Spinal cord (tissue), 10 donors: ENCODE measurements at places on chromosomes 12 and 14.
A peak's percentile ranks its signal among the peaks of the same experiment; 100 is the strongest.

DNA sequence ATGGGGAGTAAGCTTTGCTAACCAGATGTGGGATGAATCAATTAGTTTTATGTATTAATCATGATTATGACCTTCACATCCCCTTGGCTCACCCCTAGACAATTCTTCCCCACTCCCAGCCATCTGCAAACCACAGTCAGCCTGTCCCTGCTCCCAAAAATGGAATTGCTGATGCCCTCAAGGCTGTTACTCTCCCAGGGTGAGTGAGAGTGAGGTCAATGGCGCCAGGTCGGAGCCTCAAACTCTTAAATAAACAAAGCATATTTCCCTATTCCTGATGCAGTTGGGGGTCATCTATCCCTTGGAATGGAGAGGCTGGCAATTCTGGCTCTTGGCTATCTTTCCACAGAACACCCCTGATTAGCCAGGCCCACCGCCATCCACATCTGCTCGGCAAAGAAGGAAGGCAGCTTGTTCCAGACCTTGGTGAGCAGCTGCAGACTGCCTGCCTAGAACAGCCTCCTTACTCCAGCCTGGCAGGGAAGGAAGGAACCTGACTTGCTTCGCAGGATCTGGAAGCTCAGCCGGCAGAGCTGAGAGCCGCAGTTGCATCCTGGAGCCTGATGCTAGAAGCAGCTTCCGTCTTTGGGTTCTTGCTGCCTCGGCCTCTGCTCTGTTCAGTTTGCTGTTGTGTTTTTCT, 57.0 kb downstream of the SMUG1 start:
- H3K27ac ChIP-seq: peak overlapping the region; percentile 33
- peaks cover 63% of the 10 kb centered on the region for H3K4me1 ChIP-seq
- H3K36me3 ChIP-seq: peaks cover 14% of the 10 kb centered on the region
- H3K27me3 ChIP-seq: peaks cover 8% of the 10 kb centered on the region
- H3K4me3 ChIP-seq: no peak overlapping the region

- DNase-seq: peak; percentile 80
- no peaks in the 10 kb centered on the region for H3K4me1 ChIP-seq
- H3K4me3 ChIP-seq: no peak overlapping the region
- H3K27ac ChIP-seq: no peak overlapping the region
- H3K27me3 ChIP-seq: peaks cover 2% of the 10 kb centered on the region
These were observed 84.3 kb downstream of the ETNK1 start for GRCh38 chr12:22709292-22709691.

DNA sequence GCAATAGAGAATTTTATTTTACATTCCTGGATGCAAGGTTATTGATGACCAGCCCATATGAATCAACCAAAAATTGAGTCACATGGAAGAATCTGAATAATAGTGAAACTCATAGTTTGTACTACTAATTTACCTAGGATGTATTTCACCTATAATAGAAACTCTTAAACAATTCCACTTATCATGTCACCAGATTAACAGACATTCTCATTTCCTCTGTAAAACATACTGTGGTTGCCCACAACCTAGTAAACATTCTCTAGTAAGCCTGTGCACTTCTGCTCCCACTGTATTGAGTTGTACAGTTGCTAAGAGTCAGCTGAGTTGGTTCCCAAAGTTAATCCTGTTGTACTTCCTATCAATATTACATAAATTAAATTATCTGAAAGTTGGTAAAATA, 196.6 kb upstream of the TMTC1 start:
- H3K4me1 ChIP-seq: no peaks in the 10 kb centered on the region
- no peak overlapping the region for H3K27ac ChIP-seq
- DNase-seq: no peak
- H3K36me3 ChIP-seq: no peaks in the 10 kb centered on the region

GRCh38 chr14:50099335-50099734, 17.0 kb downstream of the VCPKMT start:
- H3K27me3 ChIP-seq: no peaks in the 10 kb centered on the region
- no peaks in the 10 kb centered on the region for H3K4me1 ChIP-seq
- no peaks in the 10 kb centered on the region for H3K36me3 ChIP-seq
- H3K4me3 ChIP-seq: no peak overlapping the region
- no peak for DNase-seq

- H3K36me3 ChIP-seq: no peaks in the 10 kb centered on the region
- H3K27ac ChIP-seq: no peak overlapping the region
- H3K27me3 ChIP-seq: no peaks in the 10 kb centered on the region
- H3K4me1 ChIP-seq: no peaks in the 10 kb centered on the region
These were observed 2.8 kb downstream of the ADAM21 start for GRCh38 chr14:70454731-70455130.

- DNase-seq: peak; percentile 76
- peaks cover 6% of the 10 kb centered on the region for H3K4me1 ChIP-seq
- no peak overlapping the region for H3K27ac ChIP-seq
- no peak overlapping the region for H3K4me3 ChIP-seq
- H3K27me3 ChIP-seq: no peaks in the 10 kb centered on the region
These were observed 1455.6 kb upstream of the TMEM132C start for GRCh38 chr12:126811391-126811790.

- no peaks in the 10 kb centered on the region for H3K27me3 ChIP-seq
- H3K27ac ChIP-seq: no peak overlapping the region
- peaks cover 54% of the 10 kb centered on the region for H3K36me3 ChIP-seq
- no peak overlapping the region for H3K4me3 ChIP-seq
- H3K4me1 ChIP-seq: no peaks in the 10 kb centered on the region
These were observed 33.3 kb downstream of the PPP2R3C start for GRCh38 chr14:35088514-35088913.

DNA sequence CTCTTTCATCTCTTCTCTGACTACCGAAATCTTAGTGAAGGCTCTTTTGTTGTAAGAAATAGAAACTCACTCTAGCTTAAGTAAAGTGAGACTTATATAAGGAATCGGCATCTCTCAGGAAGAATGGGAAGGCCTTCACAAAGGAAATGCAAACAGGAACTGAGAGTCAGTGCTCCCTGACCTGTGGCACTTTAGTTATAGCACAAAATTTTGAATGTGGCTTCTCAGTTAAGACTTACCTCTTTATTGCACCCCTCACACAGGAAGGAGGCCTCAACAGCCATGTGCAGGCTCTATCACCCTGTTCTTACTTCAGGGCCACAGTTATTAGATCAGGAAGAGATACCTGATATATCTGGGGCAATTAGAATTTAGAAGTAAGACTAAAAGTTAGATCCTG, 224.7 kb upstream of the EGLN3 start:
- no peaks in the 10 kb centered on the region for H3K36me3 ChIP-seq
- peaks cover 3% of the 10 kb centered on the region for H3K4me1 ChIP-seq
- H3K27me3 ChIP-seq: no peaks in the 10 kb centered on the region
- H3K27ac ChIP-seq: no peak overlapping the region

- no peak for DNase-seq
- no peaks in the 10 kb centered on the region for H3K27me3 ChIP-seq
- no peak overlapping the region for H3K4me3 ChIP-seq
- no peak overlapping the region for H3K27ac ChIP-seq
These were observed 68.7 kb downstream of the EID3 start for GRCh38 chr12:104372061-104372720.

- peaks cover 13% of the 10 kb centered on the region for H3K4me1 ChIP-seq
- peak overlapping the region; percentile 72 for H3K27ac ChIP-seq
- peaks cover 7% of the 10 kb centered on the region for H3K27me3 ChIP-seq
- peak; percentile 66 for DNase-seq
- no peaks in the 10 kb centered on the region for H3K36me3 ChIP-seq
These were observed 631 bp downstream of the PPM1H start for GRCh38 chr12:62934239-62934798.

- no peak overlapping the region for H3K27ac ChIP-seq
- no peaks in the 10 kb centered on the region for H3K4me1 ChIP-seq
- DNase-seq: no peak
- H3K27me3 ChIP-seq: no peaks in the 10 kb centered on the region
- H3K4me3 ChIP-seq: no peak overlapping the region
These were observed 122.3 kb downstream of the MON2 start for GRCh38 chr12:62588916-62589315.

DNA sequence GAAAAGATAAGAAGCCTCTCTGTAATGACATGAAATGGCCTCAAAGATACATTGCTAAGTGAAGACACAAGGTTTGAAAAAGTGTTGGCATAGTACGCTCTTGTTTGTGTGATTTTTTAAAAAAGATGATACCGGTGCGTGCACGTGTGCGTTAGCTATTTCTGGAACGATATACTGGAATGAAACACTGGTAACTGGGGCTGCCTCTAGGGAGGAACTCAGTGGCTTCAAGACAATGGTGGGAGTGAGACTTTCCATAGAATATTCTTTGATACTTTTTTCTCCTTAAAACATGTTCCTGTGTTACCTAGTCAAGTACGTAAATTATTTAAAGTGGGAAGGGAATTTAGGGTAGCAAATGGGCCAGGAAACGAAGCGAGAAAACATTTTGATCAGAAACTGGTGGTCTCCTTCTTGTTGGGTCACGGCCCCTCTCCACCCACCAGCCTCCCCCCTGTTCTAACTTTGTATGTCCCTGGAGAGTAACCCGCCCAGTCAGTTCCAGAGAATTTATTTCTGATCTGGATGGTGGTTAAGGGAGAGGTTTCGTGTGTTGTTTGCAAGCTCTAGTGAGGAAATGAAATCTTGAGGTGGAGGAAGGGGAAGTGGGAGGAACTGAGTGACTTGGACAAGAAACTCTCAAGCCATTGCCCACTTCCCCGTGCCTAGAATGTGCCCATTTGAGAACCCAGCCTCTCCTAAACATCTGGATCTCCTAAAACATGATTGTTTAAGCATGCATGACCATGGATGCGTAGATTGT, 6.6 kb downstream of the FGF6 start:
- no peaks in the 10 kb centered on the region for H3K36me3 ChIP-seq
- no peak overlapping the region for H3K27ac ChIP-seq
- H3K4me1 ChIP-seq: peaks cover 12% of the 10 kb centered on the region
- H3K4me3 ChIP-seq: no peak overlapping the region

- no peak for DNase-seq
- H3K4me1 ChIP-seq: peaks cover 6% of the 10 kb centered on the region
- H3K27me3 ChIP-seq: peaks cover 8% of the 10 kb centered on the region
- H3K36me3 ChIP-seq: no peaks in the 10 kb centered on the region
- H3K27ac ChIP-seq: no peak overlapping the region
- no peak overlapping the region for H3K4me3 ChIP-seq
These were observed 23.5 kb downstream of the CALCOCO1 start for GRCh38 chr12:53703756-53704155.

GRCh38 chr12:62347922-62348650, 87.9 kb downstream of the USP15 start:
- H3K27ac ChIP-seq: no peak overlapping the region
- no peaks in the 10 kb centered on the region for H3K27me3 ChIP-seq
- peaks cover 15% of the 10 kb centered on the region for H3K36me3 ChIP-seq
- no peak for DNase-seq
- no peaks in the 10 kb centered on the region for H3K4me1 ChIP-seq
- H3K4me3 ChIP-seq: no peak overlapping the region

DNA sequence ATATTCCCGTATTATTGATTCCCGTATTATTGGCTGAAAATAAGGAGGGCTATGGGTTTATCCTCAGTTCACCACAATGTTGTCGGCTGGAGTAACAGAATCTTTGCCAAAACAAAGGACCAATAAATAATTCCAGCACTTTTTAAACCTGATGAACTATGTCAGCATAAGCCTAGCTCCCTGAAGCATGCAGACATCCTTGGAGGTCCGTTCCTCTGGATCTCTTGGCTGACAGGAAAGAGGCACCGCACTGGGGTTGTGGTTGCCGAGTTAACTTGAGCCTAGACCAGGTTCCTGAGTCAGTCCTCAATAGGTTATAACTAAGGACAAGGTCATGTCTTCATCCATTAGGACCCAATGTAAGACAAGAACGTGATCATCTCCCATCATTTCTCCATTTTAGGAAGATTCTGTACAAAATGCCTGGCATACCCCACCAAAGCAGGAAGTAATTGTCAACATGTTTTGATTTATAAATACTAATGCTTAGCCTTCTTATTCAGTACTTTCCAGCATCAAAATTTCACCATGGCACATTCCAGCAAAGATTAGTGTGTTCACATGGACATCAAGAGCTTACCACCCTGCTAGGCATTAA, 36.6 kb downstream of the NID2 start:
- no peak for DNase-seq
- H3K36me3 ChIP-seq: no peaks in the 10 kb centered on the region
- H3K27me3 ChIP-seq: no peaks in the 10 kb centered on the region
- peaks cover 5% of the 10 kb centered on the region for H3K4me1 ChIP-seq
- H3K4me3 ChIP-seq: no peak overlapping the region

DNA sequence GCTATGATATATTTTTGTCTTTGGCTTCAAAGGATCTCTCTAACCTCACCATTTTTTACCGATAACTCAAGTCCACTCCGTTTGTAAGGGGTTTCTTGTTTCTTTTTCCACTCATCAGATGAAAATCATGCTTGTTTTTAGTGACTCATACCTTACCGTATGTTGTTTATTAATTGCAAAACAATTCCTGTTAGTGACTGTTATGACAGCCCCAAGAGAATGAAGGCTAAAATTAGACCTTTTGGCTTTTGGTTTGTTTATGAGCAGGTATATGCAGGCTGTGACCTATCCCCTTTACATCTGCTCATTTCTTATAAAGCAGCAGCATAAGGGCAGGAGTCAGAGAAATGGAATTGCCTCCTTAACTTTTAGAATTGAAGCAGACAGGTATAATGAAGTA, 319.8 kb downstream of the CEP128 start:
- H3K36me3 ChIP-seq: no peaks in the 10 kb centered on the region
- H3K27ac ChIP-seq: no peak overlapping the region
- H3K27me3 ChIP-seq: no peaks in the 10 kb centered on the region
- no peaks in the 10 kb centered on the region for H3K4me1 ChIP-seq

- H3K4me1 ChIP-seq: peaks cover 39% of the 10 kb centered on the region
- H3K36me3 ChIP-seq: no peaks in the 10 kb centered on the region
- peak overlapping the region; percentile 36 for H3K4me3 ChIP-seq
- no peak for DNase-seq
- no peak overlapping the region for H3K27ac ChIP-seq
- H3K27me3 ChIP-seq: peaks cover 53% of the 10 kb centered on the region
These were observed 1.7 kb downstream of the PRMT8 start for GRCh38 chr12:3492793-3493042.

- H3K36me3 ChIP-seq: no peaks in the 10 kb centered on the region
- H3K27ac ChIP-seq: no peak overlapping the region
- no peak overlapping the region for H3K4me3 ChIP-seq
- DNase-seq: no peak
- no peaks in the 10 kb centered on the region for H3K27me3 ChIP-seq
These were observed 106.1 kb downstream of the PAX9 start for GRCh38 chr14:36767603-36768281.

DNA sequence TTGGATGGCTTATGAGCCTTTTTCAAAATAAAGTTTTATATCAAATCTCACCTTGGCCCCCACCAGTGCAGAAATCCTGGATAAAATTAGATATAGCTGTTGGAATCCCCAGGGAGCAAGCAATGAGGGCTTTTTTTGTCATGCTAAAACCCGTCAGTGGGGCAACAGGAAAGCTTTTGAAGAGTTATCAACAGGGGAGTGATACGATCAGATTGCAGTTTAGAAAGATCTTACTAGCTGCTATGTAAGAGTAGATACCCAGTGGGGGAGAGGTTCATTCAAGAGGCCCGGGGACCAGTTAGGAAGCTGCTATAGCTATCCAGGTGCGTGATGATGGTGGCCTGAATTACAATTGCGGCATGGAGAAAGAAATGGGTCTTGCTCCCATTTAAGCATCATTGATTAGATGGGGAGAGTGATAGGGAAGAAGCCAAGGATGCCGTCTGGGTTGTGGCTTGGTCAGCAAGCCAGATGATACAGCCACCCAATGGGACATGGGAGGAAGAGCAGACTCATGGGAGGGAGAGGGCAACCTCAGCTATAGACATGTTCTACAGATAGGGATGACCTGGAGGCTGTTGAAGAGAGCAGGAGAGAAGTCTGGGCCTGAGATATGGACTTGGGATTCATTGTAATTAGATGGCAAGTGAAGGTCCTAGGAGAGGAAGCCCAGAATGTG, 272.4 kb downstream of the DPF3 start:
- peaks cover 9% of the 10 kb centered on the region for H3K4me1 ChIP-seq
- no peak overlapping the region for H3K27ac ChIP-seq
- no peak for DNase-seq
- no peak overlapping the region for H3K4me3 ChIP-seq

GRCh38 chr12:126706300-126706699, 1560.7 kb upstream of the TMEM132C start:
- no peaks in the 10 kb centered on the region for H3K36me3 ChIP-seq
- DNase-seq: no peak
- no peak overlapping the region for H3K4me3 ChIP-seq
- peaks cover 2% of the 10 kb centered on the region for H3K27me3 ChIP-seq
